Right ventricle myocardium superior (tissue), 1 donor: ENCODE measurements at places on chromosomes 2 and 18. TPM values are rescaled to one million over a fixed set of nuclear protein-coding genes. Genes with fewer than 3 reads are reported as not detected.

The ARL4C gene
- 2.9 TPM for total RNA-seq

The RAB6C gene
- total RNA-seq: 0.22 TPM

The KHK gene
- 3.3 TPM for total RNA-seq

The RAX gene
- not detected for total RNA-seq

The GPR45 gene
- total RNA-seq: not detected
